ENCODE measurements at places on chromosomes 3 and 15.

- DNase-seq, result no peak
These were observed 24.3 kb downstream of the VIPR1 start for GRCh38 chr3:42526616-42527367.

GRCh38 chr3:185630182-185630622, 44.1 kb downstream of the SENP2 start:
- peak; percentile 82 for DNase-seq

- DNase-seq, result no peak
These were observed 47.2 kb downstream of the TLNRD1 start for GRCh38 chr15:81047928-81048327.

- DNase-seq, result no peak
These were observed 1.7 kb upstream of the IP6K1 start for GRCh38 chr3:49788056-49788455.

DNA sequence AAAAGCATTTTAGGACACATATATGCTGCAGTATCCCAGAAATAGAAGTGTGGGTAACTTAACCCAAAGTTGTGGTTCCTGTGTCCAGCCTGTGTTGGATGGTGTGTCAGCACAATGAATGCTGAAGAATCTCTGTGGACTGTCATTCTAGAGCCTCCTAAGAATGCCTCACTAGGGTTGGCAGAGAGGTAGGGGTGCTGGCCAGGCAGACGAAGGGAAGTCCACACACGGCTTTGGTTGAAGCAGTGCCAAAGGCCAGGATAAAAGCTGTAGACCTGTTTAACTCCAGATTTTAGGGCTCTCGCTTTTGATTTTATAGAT, 43.7 kb upstream of the TIPARP start:
- DNase-seq, result peak; percentile 83

- DNase-seq, result peak; percentile 43
These were observed 78.0 kb downstream of the FSIP1 start for GRCh38 chr15:39704689-39705088.

Data from LHCN-M2 (cell line).